ENCODE measurements at places on chromosomes 7 and 10.

- DNase-seq: no peak
These were observed 688.4 kb downstream of the REEP3 start for GRCh38 chr10:64209561-64209960.

GRCh38 chr10:49009199-49009979, 69.7 kb upstream of the LRRC18 start:
- no peak for DNase-seq

DNA sequence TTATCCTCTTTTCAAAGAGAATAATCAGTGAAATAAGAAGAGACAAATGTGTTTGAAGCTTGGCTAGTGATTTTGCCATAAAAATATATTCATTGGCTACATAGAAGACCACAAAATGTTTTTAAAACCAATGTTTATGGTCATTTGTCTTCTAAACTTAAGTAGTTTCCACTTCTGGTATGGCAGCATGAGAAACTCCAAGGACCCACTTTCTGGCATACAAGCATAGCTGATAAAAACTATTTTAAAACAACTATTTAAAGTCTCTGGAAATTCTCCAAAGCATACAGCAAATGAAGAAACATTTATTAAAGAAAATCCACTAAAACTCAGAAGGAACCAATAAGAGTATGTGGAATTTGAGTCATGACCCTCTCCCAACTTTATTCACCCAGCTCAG, 89.2 kb upstream of the TOMM7 start:
- no peak for DNase-seq

DNA sequence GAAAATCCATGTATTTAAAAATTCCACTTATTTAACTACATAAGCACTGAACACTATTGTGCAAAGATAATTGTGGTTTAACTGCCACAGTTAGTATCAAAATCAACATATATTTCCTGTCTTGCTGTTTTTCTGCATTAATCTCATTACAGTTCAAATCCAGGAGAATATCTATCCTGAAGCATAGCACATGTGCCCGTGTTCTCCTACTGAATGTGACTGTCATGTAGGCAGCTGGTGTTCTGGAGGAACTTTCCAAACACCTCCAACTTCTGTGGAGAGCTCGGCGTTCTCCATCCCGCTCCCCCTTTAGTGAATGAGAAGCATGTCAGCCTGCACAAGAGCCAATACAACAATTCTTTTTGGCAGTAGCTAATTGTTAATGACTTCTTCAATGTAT, 76.4 kb upstream of the IKZF1 start:
- DNase-seq: no peak

DNA sequence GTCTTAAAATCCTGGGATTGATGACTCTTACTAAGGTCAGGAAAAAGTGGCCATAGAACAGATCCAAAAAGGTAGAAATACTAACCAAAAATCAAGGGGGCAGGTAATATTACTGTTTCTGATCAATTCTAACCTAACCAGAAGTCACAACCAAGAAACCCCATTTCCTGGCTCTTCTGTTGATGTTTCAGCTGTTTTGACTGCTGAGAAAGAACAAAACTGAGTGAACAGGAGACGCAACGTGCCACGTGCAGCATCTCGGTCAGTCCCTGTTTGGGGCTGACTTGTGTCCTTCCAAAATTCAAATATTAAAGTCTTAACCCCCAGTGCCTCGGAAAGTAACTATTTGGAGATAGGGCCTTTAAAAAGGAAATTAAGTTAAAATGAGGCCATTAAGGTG, 56.8 kb downstream of the JAZF1 start:
- DNase-seq: no peak

GRCh38 chr10:1103551-1103950, 47.4 kb downstream of the WDR37 start:
- no peak for DNase-seq

DNA sequence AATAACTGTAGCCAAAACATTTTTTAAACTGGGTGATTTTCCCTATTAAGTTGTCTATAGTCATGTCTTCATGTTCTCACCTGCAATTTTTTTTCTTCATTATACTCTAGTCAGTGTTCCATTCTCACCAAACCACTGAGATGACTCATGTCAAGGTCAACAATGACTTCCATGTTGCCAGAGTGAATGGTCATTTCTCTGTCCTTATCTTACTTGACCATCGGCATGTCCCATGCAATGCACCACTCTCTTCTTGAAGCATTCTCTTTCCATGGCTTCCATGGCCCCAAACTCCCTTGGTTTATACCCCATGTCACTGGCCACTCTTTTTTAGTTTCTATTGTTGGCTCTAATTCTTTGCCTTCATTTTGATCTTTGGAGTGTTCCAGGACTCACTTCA, 173.9 kb downstream of the PPP1R17 start:
- DNase-seq: no peak

- DNase-seq: no peak
These were observed 416.4 kb downstream of the GFRA1 start for GRCh38 chr10:115856580-115856979.

DNA sequence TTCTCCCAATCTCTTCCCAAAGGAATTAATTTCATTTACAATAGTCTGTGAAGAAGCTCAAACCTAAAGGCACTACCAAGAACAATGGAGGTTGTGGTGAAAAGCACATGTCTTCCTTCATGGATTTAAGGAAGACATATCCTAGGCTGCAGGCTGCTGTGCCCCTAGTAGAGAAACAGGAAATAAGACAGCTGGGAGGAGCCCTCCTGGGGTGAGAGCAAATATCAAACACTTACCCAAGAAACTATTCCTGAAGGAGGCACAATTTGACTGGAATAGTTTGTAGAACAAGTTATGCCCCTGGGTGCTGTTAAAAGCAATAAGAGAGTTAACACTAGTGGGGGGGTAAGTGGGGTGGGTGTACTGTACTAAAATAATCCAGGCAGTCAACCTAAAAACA, 30.1 kb downstream of the PDZD8 start:
- no peak for DNase-seq

- no peak for DNase-seq
These were observed 86.7 kb downstream of the ZNF33B start for GRCh38 chr10:42551582-42552187.

DNA sequence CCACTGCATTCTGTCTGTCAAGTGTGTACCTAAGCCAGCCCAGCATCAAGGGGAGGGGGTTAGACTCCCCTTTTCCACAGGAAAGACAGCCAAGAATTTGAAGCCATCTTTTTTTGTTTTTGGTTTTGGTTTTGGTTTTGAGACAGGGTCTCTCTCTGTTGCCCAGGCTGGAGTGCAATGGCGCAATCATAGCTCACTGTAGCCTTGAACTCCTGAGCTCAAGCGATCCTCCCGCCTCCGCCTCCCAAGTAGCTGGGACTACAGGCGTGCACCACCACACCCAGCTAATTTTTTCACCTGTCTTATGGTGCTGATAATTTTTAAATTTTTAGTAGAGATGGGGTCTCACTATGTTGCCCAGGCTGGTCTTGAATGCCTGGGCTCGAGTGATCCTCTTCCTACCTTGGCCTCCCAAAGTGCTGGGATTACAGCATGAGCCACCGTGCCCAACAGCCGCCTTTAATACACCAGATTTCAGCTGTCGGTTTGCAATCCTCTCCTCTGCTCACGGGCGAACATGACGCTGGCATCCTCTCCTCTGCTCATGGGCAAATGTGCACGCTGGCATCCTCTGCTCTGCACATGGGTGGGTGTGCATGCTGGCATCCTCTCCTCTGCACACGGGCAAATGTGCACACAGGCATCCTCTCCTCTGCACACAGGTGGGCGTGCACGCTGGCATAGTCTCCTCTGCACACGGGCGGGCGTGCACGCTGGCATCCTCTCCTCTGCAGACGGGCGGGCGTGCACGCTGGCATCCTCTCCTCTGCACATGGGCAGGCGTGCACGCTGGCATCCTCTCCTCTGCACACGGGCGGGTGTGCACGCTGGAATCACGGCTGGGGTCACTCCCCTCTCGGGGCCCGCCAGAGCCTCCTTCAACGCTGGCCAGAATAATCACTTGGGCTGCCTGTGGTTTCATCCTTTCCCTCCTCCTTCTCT, 56.0 kb upstream of the PDGFA start:
- DNase-seq: no peak

- DNase-seq: peak; percentile 30
These were observed 30.7 kb upstream of the ANTXRL start for GRCh38 chr10:46255801-46256747.

DNA sequence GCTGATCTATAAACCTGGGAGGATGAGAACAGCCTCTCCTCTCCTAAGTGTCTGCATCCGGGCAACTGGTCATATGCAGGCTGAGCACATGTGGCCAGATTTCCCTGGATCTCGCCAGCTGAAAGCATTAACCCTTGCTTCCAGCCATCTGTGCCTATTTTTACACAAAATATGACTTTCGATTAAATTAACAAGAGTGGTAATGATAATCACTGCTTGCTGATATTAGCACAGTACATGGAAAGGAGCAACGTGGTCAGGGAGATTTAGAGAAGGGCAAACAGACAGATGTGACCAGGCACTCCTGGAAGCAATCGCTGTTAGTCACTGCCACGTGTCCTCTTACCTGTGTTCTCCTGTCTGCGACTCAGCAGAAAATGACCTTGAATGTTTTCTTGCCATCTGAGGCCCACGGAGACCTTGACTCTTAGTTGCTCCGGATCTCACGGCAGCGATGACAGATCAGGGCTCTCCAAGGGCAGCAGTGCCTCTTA, 59.5 kb upstream of the NPTX2 start:
- DNase-seq: no peak

DNA sequence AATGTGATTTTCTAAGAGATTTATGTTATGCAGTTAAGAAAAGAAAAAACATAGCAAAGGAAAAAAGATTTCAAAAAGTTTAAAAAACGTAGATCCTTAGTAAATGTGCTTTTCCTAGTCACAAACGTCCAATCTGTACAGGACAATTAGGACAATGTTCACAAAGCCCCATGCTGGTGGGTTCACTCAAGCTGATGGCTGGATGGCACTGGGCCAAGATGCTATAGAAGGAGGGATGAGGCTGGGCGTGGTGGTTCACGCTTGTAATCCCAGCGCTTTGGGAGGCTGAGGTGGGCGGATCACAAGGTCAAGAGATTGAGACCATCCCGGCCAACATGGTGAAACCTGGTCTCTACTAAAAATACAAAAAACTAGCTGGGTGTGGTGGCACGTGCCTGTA, 22.1 kb downstream of the SVIL start:
- no peak for DNase-seq

DNA sequence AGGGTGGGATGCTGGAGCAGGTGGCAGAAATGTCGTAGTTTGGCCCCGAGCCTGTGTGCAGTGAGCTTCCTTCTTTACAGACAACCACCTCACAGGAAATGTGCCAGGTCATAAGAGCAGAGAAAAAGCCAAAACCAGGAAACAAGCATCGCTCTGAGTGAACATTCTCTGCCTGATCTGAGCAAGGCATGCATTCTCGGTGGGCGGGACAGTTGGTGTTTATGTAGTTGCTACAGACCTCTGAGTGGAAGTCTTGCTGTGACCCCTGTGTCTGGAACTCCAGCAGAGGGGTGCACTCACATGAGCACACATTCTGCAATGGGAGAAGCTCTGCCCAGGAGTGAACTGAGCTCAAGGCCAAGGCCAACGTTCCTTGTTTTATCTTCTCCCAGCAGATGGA, 230.1 kb downstream of the TCERG1L start:
- no peak for DNase-seq

DNA sequence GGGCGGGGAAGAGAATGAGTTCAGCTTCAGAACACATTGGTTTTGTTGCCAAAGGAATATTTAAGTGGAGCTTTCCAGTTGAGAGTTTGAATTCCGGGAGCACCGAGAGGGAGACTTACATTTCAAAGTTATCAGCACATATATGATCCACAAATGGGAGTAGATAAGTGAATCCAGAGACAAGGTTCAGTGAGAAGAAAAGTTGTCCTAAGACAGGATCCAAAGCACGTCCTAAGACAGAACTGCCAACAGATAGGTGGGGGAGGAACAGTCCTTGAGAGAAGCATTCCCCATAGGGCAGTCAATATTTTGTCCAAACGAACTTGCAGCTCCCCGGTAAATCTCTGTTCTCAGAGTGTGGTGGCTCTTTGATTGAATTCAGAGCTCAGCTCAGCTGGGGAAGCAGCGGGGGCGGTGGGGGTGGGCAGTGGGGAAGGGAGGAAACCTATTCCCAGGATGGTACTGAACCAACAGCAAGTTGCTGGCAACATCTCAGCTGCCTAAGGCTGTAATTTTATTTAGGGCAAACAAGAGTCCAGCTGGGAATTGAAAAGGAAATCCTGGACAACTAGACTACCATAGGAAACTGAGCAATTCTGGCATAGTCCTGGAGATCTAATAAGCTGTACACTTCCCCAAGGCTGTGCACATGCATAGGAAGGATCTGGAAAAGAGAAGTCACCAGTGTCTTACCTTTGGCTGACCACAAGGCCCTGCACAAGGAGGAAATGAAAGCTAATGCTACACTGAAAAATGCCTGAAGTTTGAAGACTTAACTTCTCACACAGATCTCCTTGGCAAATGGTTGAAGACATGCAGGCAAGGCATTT, 94.2 kb upstream of the CXCL12 start:
- no peak for DNase-seq

- DNase-seq: no peak
These were observed 91.3 kb downstream of the PARD3 start for GRCh38 chr10:34723750-34724149.

DNA sequence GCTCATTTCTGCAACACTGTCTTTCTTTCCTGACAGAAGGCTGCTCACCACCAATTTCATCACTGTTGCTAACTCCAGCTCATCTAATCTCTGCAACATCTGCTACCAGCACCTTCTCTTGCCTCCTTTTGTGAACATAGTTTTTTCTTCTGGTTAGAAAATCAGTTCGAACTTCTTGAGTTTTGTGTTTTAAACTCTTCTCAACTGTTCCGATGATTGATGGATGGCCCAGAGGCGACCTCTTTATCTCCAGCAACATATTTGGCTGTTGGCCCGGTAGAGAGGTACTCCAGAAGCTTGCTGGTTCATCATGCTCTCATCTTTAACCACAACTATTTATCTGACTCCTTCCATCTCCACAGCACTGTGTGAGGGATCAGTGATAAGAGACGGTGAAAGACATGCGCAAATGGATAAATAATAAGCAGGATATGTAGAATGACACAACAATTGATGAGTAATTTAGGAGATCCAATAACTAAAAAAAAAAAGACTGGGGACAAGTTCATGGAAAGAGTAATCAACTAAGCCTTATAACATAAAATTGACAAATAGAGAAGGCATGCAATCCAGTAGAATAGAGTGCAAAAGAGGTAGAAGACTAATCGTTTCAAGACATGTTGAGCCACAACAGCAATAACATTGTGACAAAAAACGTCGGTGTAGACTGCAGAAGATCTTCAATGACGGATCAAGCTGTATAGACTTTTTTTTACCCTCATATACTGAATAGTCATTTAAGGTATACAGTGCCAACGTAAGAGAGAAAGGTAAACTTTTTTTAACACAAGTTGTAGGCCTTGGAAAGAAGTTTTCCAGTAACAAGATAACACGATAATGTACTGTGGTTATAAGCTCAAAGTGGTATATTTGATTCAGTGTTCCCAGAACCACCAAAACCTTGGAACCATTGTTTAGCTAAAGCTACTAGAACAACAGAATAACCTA, 152.2 kb downstream of the CRPPA start:
- DNase-seq: no peak

GRCh38 chr10:50832171-50832751, 53.2 kb downstream of the A1CF start:
- DNase-seq: no peak

GRCh38 chr10:28687683-28688001, 10.3 kb downstream of the BAMBI start:
- DNase-seq: no peak
